ENCODE measurements at places on chromosomes 12 and 14.

DNA sequence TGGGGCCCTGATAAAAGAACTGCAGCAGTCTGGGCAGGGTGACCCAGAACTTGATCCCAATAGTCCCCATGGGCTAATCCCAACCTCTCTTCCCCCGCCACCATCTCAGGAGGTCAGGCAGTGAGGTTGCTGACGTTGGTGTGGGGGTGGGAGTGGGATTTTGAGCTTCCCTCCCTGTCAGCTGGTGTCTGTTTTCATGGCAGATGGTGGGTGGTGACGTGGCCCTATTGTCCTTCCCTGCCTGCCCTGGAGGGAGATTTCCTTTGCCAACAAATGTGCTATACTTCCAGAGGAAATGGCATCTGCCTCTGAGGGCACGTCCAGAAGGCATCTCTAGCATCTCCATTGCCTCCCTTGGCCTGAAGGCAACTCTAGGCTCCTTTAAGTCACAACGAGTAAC lies 37.7 kb downstream of the NEUROD4 start:
- DNase-seq, result peak; percentile 6

GRCh38 chr12:112936264-112936663 lies 2.0 kb upstream of the OAS3 start:
- no peak for DNase-seq

DNA sequence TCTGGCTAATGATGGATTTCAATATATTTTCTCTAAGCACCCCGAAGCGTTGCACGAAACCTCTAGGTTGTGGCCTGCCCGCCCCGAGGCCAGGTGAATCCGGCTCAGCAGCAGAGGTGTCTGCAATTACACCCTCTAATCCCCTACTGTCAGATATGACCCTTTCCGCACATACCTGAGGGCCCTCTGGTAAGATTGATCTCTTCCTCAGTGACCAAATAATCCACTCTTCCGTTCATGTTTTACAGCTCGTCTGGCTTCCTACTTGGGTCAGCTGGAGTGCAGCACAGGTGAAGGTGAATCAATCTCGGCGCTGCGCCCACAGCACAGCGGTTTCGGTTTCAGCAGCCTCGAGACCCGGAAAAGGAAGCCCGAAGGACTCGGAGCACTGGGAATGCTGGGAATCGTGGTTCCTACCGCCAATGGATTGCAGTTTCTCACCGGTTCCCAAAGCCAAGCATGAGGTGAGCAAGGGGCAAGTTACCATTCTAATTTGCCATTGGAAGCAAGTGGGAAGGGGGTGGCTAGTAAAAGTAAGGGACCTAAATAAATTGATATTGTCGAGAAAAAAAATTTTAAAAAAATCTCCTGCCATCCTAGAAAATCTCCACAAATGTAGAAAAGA lies at the start of gene SYNJ2BP:
Gene SYNJ2BP, minus strand, starts transcription at position 366 of the 625 bp plus-strand sequence. Its CDS starts 127 bp downstream, at position 239.
- DNase-seq, result peak; percentile 70

DNA sequence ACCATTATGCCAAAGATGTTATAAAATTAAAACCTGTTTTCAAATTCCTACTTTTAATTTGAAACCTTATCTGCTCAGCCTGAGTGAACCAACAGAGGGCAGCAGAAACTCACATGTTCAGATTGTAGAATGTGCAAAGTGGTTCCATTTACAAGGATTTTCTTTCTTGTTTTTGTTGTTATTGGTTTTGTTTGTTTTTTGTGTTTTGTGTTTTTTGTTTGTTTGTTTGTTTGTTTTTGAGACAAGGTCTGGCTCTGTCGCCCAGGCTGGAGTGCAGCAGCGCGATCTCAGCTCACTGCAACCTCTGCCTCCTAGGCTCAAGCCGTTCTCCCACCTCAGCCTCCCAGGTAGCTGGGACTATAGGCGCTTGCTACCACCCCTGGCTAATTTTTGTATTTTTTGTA lies 22.8 kb upstream of the GARIN2 start:
- DNase-seq, result peak; percentile 63

- no peak for DNase-seq
These were observed 67.3 kb downstream of the SPTB start for GRCh38 chr14:64812412-64812811.

- no peak for DNase-seq
These were observed 198.2 kb upstream of the PLEKHG7 start for GRCh38 chr12:92504594-92504981.

DNA sequence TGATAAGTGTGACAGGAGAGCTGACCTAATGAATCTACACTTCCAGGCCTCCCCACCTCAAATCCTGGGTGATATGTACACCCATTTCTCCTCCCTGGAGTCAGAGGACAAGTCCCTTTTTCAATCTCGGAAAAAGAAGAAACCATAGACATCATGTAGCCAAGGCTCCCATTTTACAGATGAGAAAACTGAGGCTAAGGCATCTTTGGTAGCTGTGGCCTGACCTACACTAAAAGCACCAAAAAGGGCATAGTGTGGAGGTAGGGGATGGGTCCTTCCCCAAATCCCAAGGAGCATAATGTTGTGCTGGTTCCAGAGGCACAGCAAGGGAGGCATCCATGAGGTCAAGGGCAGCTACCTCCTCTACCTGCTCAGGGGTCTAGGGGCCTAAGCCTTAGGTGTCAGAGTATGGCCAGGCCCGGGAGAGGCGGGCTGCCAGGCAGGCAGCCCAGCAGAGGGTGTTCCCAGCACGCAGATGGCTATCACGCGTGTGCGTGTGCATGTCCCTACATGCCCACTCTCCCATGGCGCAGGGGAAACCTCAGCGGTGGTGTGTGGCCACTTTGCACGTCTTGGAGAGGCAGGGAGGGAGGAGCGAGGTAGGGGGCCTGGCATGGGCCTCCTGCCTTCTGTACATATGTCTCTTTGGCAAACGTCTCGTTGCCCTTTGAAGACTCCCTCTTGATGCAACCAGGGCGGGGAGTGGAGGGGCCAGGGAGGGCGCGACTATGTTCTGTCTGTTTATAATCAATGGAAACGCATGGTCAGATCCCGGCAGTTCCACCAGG lies 2.5 kb downstream of the PGF start:
- no peak for DNase-seq

GRCh38 chr12:116700066-116700465 lies 37.8 kb downstream of the SPRING1 start:
- DNase-seq, result no peak

DNA sequence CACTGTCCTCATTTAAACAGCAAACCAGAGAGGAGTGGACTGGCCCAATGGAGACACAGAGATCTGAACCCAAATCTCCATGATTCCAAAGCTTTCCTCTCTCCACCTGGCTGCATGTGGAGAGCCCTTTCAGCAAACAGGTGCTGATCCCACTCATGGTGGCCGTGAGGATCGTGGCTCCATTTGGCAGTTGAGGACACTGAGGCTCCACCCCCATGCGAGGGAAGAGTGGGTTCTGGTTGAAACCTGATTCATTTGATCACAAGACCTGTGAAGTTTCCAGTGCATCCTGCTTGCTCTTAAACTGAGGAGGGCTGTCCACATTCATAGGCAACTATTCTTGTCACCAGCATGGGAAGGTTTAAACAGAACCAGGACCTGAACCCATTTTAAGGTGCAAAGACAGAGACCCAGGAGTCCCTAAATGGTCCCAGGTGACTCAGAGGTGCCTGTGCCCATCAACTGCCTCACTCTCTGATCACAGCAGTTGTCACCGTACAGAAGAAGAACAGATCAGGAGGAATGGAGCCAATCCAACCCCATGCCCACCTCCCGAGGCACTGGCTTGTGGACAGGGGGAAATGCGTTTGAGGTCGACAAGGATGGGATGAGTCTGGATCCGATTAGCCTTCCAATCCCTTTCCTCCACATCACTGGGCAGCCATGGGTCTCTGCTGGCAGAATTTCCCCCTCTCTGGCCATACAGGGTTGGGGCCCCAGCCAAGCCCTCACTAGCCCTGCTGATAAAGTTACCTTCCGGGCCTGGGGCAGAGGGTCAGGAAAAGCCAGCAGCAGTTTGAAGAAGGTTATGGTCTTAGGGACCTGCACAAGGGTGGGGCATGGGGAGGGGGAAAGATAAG lies 45.5 kb upstream of the BCL11B start:
- DNase-seq, result no peak

DNA sequence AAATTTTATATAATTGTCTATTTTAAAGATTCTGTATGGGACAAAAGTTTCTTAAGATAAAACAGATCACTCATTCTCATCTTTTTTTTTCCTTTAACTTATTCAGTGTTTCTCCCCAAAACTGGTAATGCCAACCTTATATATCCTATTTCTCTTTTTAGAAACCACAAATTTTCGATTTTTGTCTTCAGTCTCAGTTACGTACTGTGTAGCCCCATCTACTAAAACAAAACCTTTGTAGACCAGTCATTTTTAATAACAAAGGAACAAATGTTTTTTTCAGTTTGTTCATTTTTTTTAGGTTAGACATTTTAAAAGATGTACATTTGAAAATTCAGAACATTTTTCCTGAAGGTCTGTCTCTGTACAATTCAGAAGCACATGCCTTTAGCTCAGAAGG lies 18.2 kb downstream of the PNMA1 start:
- DNase-seq, result no peak

- DNase-seq, result no peak
These were observed 76.4 kb upstream of the CCDC60 start for GRCh38 chr12:119258149-119258548.

DNA sequence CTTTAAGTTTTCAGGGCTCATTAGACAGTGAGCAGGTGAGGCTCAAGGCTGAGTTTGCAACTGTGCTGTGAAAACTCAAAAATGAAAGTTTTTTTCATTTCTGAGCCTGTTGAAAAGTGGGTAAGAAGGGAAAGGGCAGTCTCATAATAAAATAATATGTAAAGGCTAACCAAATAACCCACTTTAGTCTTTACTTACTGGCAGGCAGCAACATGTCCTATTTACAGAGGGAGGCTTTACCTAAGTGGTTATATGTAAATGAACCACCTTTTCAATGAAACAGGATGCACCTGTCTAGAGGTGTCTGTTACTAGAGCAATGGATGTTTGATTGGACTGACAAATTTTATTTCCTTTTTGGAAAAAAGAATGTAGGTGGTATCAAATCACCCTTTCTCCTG lies 158.0 kb downstream of the ETV6 start:
- DNase-seq, result no peak
